NCI-H1048 (cell line): ENCODE measurements at places on chromosomes 6 and 20.

DNA sequence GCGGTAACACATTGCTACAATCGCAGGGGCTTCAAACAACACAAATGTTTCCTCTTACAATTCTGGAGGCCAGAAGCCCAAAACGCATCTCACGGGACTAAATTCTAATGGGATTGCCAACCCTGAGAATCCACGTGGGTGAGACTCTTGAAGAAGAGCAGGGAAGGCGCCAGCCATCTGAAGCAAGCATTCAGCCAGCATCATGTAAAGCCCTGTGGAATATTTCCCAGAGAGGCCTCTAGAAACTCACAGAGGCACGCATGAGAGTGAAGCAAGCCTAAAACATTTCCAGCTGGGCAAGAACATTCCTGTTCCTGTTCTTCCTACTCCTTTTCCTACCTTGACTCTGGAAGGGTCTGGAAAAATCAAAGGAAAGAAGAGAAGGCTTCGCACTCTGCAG lies 19.6 kb upstream of the FNDC1 start:
- no peak for DNase-seq

DNA sequence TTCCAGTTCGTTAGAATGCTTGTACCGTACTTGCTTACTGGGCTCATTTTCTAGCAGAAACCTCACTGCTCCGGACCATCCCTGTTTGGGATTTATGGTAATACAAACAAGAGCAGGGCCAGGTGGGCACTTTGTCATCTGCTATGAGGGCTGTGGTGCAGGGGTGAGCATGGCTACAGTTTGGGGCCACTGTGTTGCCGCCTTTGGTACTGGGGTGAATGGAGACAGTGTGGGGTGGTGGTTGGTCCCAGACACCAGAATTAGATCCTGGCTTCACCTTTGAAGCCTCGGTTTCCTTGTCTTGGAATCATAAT lies 95.0 kb downstream of the TOX2 start:
- no peak for DNase-seq

DNA sequence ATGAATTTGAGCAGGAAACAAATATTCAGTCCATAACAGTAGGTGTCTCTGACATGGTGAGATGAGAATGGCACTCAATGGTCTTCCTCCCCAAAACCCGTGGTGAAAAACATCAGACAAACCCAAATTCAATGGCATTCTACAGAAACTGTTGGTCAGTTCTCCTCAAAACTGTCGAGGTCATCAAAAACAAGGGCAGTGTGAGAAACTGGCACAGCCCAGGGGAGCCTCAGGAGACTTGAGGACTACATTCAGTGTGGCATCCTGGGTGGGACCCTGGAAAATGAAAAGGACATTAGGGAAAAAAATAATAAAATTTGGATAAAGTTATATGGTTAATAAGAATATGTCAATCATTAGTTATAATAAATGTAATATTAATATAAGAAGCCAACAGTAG lies 40.6 kb downstream of the LBP start:
- no peak for DNase-seq

- no peak for DNase-seq
Measured at GRCh38 chr6:55578537-55579363, at the start of gene HMGCLL1. TSS of gene HMGCLL1 (minus strand) at chr6:55579192. CDS start at chr6:55579055, 137 bp downstream.

- no peak for DNase-seq
Measured at GRCh38 chr20:48709744-48710143, 118.1 kb downstream of the PREX1 start.

- no peak for DNase-seq
Measured at GRCh38 chr6:76790045-76790796, 673.1 kb downstream of the HTR1B start.

DNA sequence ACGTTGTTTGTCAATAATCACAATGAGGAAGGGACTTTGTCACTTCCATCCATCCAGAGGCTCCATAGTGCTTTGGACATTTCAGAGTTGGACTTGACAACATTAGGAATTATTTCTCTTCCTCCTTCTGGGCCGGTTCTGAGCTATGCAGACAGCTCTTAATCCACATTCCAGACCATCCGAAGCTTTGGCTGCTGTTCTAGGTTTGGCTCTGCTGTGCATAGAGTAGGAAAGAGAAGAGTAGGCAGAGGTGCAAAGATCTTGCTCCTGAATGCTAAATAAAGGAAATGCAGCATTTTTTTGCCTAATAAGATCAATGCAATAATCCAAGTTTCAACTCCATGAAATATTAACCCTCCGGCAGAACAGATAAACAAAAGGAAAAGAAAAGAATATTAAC lies 251.8 kb upstream of the PRND start:
- DNase-seq = no peak

GRCh38 chr20:10591946-10592521 lies 81.8 kb downstream of the JAG1 start:
- no peak for DNase-seq

DNA sequence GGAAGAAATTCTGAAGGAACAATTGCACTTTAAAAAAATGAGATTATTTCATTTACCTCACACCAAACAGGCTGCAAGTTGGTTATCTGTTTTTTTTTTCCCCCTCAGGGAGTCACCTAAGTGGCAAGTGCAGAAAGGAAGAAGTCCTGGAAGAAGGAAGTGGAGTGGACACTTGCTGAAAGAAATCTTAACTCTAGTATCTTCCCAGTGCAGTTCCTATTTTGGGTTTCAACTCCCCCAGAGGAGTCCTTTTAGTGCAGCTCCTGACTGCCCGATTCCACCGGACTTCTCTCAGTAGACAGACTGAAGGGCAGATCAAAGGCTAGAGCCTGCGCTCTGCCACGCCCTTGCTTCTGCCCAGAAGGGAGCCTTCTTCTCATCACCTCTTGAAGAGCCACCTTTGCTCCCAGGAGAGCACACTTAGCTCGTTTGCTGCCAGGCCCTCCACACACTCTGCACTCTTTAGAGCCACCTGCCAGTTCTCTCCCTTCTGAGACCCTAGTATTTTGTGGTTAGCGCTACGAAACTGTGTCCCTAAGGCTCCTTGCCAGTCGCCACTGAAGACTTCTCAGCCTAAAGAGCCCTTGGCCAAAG lies 4.9 kb downstream of the MTCL3 start:
- no peak for DNase-seq

DNA sequence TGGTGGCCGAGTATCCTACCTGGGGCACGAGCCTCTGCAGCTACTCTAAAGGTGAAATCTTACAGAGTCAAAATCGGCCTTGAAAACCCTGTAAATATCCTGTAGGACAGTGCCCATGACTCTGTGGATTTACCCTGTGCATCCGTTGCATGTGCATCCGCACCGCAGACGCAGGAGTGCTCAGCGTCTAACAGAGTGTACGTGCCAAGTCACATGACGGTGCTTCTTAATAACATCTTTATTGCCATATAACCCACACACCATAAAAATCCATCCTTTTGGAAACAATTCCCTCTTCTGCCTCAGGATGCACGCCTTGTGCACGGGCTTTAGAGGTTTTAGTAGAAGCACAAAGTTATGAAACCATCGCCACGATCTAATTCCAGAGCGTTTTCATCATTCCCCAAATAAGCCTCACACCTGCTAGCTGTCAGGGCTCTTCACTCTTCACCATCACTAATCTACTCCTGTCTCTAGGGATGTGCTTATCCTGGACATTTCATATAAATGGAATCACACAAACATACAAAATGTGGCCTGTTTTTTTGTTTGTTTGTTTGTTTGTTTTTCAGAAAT lies 384.5 kb upstream of the SULF2 start:
- DNase-seq = no peak

DNA sequence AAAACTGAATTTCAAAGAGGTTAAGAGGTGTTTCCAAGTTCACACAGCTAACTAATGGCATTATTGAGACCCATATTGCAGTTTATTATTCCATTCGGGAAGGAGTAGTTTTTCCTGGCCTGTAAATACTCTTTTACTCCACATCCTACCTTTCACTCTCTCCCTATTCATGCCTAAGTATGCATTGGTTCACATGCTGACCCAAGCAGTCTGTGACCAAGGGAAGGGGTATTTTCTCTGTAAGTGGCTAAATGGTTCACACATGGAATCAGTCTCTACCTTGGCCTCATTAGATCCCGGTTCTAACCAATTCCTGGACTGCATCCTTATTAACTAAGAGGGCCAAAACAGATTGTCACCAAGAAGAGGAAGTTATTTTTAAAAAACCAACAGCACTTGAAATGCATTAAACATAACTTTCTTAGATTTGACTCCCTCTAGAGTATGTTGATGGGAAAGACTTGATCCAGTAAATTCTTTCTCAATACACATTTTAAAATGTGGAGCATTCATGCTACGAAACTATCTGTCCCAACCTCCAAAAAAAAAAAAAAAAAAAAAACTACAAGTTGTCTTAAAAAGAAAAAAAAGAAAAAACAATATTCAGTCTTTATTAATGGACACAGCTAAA lies 17.8 kb upstream of the RSPO3 start:
- DNase-seq = no peak

- DNase-seq = no peak
Measured at GRCh38 chr20:2132461-2132901, 30.9 kb downstream of the STK35 start.

DNA sequence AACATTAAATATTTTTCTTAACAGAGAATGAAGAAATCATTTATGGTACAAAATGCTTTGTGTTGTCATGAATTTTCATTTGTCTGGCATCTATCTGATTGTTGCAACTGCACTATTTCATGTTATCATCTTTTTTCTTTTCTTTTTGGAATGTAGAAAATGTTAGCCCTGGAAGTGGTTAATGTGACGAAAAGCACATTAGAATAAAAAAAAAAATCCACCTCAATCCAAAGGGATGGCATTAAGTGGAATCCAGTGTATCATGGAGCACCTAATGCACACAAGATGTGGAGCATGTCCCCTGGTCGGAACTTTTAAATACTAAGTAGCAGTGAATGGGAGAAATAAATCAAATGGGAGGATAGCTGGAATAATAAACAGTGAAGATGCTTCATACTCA lies 172.9 kb upstream of the MCHR2 start:
- no peak for DNase-seq

DNA sequence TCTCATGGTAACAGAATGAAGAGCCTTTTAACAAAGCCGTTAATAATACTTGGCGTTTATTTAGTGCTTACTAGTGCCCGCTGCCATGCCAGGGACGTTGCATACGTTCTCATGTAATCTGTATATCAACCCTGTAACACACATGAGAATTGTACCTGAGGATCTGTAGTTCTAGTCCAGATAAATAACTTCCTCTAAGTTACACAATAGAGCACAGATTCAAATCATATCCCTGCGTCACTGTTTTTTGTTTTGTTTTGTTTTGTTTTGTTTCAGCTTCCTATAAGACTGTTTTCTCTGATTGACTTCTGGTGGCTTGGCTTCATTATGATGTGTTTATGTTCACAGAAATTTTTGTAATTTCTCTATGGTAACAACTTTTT lies 553 bp downstream of the ZSCAN16 start:
- no peak for DNase-seq

DNA sequence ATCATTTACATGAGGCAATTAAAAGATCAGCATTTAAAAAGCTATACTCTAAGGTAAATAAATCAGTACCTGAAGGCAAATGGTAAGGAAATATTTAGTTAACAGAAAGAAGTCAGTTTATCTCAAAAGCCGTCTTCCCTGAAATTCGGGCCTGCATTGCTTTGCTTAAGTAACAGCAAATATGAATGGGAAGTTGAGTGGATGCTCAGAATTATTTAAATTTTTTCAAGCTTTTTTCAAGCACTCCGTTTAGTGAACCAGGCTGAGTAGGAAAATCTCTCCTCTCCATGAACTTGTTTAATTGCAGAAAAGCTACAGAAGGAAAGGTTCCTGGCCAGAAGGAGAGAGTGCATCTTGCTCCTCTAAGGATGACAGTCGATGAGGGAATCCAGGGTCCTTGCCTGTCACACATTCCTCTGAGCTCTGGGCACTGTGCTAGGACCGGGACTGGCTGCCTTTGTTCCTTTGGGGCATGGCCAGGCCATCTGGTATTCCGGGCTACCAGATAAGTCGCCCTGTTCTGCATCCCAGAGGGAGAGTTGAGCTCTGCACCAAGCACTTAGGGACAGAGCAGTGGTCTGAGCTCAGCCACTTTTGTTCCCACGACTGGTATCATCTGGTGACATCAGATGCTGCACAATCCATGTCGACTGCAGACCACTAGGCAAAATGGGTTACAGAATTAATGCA lies 77.6 kb downstream of the RIN2 start:
- no peak for DNase-seq

DNA sequence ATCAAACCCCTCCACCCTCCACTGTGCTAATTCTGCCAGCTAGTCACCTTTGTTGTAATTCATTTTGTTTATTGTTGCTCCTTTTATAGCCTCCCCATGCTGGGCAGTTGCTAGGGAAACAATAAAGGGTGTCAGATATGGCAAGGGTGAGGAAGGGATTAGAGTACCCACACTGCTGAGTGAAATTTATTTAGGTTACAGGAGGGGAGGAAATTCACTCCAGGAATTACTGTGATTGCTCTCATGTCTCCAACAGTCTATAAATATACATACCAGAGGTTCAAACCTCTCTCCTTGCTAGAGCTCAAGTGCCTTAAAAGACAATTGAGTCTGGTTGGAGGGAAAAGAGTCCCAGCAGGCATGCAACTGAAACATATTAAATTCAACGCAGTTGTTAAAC lies 90.6 kb upstream of the ADGRF1 start:
- no peak for DNase-seq

GRCh38 chr6:110946498-110946897 lies 12.0 kb upstream of the GTF3C6 start:
- DNase-seq = no peak

DNA sequence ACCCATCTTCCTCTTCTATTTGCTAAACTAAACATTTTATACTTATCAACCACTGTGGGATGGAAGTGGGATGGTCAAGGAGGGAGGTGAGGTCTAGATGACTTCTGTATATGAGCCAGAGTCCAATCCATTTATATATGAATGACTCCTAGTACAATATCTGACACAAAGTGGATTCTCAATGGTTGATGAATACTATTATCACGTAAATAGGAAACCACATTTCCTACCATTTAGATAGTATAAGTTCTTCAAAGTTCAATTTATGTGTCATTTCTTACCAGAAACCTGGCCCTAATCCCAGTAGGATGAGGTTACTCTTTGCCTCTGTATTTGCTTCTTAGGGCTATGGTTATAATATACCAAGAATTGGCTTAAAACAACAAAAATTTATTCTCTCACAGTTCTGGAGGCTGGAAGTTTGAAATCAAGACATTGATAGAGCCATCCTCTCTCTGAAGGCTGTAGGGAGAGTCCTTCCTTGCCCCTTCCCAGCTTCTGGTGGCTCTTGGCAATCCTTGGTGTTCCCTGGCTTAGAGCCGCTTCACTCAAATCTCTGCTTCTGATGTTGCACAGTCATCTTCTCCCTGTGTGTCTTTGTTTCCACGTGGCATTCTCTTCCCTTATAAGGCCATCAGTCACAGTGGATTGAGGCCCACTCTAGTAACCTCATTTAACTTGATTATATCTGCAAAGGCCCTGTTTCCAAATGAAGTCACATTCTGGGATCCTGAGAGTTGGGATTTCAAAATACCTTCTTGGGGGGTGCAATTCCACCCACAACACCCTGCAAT lies 41.0 kb upstream of the RAB23 start:
- DNase-seq = no peak

- DNase-seq = no peak
Measured at GRCh38 chr6:27293436-27294098, 18.5 kb downstream of the POM121L2 start.

GRCh38 chr6:150392452-150393220 lies 23.8 kb downstream of the IYD start:
- no peak for DNase-seq
